ENCODE measurements at places on chromosomes 16 and 17.

DNA sequence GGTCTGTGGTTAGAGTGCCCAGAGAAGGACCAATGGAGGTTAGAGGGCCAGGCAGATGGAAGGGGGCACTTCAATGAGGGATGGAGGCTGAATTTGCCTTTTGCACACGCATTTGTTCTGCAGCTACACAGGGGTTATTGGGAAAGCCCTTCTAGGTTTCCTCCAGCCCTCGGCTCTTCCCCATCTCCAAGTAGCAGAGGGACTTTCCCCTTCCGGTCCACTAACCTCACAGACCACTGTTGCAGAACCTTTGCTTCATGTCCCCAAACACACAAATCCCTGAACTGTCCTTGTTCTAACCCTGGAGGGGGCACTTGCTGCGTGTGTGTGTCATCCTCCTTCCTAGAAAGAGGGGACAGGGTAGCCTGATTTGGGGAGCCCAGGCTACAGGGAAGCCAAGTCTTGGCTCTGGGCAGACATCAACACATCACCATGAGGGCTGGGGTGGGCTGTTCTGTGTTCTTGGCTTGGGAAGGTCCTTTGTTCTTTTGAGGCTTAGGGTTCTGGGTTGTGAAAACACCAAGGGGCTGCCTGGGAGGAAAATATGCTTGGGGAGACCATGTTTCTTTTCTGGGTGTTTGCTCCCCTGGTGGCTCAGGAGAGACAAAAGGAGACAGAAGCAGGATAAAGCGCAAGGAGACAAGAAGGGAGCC lies 7.3 kb upstream of the NR1D1 start:
- no peak for DNase-seq

GRCh38 chr17:9924735-9925191 lies 19.7 kb upstream of the RCVRN start:
- DNase-seq, result peak; percentile 78

GRCh38 chr16:51035711-51036110 lies 115.4 kb downstream of the SALL1 start:
- DNase-seq, result no peak

DNA sequence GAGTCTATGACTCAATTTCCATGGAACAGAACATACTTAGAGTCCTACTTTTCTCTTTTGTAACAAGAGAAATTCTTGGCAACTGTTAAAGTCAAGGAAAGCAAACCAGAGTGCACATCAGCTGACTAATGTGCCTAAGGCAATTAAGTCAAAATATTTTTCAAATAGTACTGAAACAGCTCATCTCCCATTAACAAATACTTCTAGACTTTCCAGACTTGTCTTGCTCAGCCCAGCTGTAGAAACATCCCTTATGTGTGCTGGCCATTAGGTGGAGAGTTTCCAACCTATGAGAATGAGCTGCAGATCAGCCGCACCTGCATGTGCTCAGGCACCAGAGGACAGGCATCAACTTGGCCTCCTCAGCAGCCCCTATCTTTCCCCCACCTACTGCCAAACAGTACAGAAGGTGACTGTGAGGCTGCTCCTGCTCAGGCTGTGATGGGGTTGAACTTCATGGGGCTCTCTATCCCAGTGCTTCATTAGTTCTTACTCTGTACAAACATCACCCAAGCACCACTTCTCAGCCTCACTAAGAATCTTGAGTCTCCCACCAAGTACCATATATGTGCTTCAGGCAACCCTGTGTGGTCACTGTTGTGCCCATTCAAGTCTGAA lies 32.2 kb downstream of the TEX2 start:
- no peak for DNase-seq

DNA sequence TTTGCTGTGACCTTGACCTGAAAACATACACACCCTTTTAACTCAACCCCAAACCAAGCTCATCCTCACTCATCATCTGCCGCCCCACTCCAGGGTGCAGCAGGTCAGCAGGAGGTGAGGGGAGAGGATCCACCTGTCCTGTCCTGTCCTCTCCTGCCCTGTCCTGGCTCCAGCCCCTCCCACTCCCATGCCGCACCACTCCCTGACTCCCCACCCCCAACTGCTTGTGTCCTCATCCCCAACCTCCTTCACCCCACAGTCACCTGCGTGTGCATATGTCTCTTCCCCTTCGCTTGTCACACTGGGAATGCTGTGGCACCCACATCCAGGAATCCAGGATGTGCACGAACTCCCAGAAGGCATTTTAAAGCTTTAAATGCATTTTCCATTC lies 15.6 kb downstream of the NGFR start:
- no peak for DNase-seq

DNA sequence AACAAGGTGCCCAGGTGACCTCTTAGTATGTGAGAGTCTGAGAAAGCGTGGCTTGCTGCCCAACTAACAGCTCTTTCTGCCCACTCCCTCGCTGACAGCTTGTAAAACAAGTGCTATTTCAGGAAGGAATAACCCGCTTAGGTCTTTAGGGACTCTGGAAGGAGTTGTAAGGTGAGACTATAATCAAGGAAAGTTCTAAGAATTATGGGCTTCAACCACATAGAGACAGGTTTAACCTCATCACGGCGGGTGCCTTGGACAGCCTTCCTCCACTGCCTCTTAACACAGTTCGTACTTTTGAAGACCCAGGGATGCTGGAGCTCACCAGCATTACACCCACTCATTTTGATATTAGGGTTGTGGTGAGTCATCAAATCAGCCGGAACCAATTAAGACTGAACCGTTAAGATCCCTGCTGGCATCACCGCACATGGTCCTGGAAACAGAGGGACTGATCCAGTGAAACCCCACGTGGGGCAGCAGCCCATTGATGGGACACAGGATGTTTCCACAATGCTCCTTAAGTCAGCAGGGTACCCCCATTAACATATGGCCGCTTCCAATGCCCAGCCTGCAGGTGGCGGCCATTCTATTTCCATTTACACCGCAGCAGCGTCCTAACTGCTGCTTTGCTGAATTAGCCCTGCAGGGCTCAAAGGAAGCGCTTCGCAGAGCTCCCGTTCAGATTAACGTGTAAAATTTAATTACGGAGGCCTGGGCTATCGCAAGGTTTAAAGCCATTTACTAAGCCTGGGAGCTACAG lies 176.6 kb upstream of the SDK2 start:
- peak; percentile 29 for DNase-seq

GRCh38 chr16:87138738-87139267 lies 178.4 kb downstream of the C16orf95 start:
- no peak for DNase-seq

DNA sequence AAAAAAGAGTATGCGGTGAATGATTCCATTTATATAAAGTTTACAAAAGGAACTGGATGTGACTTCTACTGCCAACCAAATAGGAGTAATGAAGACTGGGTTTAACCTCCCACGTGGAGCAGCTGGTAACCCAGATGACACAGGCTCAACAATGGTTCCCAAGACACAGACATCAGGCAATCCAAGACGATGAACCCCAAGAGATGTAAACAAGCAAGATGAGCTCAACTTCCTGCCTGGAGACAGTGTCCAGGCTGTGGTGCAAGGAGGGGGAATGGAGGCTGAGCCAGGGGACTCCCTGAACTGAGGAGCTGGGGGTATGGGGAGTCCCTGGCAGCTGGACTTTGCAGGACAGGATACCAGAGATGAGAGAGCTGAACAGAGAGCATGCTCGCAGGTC lies 104.7 kb downstream of the LITAF start:
- DNase-seq, result no peak

- DNase-seq, result no peak
These were observed 12.9 kb downstream of the CMIP start for GRCh38 chr16:81457326-81458133.

GRCh38 chr16:54945063-54945462 lies 14.4 kb downstream of the IRX5 start:
- no peak for DNase-seq

DNA sequence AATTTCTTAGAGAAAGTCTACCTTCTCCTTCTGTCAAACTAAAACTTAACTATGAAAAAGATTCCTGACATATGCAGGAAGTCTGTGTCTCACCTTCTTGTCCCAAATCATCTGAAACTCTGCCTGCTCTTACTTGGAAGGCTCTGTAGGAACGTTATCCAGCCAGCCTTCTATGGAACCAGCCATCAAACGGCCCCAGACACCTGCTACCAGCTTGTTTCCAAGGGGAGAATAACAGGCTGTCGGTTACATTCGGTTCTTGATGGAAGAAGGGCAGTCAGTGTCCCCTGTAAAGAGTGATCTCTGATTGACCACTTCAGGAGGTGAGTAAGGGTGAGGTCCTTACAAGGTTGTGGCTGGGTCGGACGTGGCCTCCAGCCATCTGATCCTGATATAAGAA lies 1.7 kb downstream of the ADAMTS18 start:
- no peak for DNase-seq

- DNase-seq, result no peak
These were observed 1.3 kb downstream of the DHX58 start for GRCh38 chr17:42111265-42111636.

DNA sequence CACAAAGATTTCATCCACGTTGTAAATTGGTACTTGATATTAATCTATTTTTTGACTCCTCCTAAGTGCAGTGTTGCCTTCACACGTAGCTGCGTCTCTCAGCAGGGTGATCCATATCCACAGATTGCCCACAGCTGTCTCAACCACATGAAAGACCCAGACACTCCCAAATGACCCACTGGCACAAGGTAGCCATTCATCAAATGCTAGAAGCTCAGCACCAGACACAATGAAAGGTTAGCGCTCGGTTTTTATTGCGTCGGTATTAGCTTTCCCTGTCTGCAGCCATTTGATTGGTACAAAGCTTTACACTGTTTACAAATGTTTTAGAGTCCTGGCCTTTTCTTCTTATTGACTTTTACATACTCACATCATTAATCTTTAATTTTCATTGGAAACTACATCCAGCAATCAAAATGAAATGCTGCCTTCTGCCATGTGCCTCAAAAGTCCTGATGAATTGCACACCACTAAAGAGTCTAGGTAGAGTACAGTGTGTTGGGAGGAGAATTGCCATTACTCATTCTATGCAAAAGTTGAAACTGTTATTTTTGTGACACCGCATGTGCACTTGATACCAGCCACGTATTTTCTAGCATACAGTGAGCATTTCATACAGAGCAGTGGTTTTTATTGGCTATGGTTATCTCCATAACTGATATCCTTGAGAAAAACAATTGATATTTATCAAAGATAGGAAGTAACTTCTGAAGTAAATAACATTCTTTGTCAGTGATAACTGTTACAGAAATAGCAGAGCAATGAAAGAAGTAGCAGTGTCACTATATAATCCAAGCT lies 127.3 kb upstream of the NUDT7 start:
- no peak for DNase-seq

DNA sequence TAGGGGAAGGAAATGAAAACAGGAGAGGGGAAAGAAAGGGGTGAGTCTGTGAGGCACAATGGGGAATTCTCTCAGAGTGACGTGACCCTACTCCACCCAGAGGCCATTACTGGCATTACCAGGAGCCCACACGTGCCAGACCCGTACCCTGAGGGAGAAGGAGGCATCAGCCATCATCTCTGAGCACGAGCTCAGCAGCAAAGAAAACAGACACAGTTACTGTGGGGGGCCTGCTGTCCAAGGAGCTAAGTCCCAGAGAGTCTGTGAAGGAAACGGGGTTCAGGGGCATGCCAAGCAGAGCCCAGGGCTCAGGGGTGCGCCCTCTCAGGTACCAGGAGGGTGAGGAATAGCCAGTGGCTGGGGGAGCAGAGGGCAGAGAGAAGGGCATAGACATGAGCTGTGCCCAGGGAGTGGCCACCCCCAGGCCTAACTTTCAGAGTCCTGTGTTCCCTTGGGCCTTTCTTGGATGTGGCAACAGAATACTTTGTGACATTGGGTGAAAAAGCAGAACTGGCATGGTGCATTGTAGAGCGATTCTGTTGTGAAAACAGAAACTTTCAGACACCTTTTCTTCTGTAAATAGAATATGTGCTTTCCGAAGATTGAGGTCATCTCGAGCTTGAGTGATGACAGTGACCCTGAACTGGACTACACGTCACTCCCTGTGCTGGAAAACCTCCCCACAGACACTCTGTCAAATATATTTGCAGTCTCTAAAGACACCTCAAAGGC lies 11.3 kb downstream of the TAF1C start:
- peak; percentile 40 for DNase-seq

DNA sequence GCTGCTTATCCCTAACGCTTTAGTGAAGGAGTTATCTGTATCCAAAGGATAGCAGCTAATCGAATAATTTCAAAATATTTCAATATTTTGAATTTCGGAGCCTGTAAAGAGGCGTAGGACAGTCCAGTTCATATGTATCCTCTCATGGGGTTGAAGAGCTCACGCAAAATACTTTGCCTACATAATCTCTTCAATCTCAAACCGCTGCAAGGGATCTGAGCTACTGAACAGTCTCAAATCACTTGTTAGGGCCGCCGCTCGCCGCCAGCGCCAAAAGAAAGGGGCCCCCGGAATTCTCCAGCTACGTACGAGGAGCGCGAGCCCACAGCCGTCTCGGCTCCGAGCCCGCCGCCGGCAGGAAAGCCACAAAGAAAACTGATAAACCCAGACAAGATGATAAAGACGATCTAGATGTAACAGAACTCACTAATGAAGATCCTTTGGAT lies 601 bp upstream of the RFWD3 start:
- peak; percentile 20 for DNase-seq

GRCh38 chr17:37490022-37490587 lies 414 bp downstream of the DUSP14 start:
- peak; percentile 66 for DNase-seq

- DNase-seq, result no peak
These were observed 35.4 kb downstream of the ADAM11 start for GRCh38 chr17:44793885-44794842.

- no peak for DNase-seq
These were observed 656.5 kb upstream of the SALL1 start for GRCh38 chr16:51807551-51807950.

DNA sequence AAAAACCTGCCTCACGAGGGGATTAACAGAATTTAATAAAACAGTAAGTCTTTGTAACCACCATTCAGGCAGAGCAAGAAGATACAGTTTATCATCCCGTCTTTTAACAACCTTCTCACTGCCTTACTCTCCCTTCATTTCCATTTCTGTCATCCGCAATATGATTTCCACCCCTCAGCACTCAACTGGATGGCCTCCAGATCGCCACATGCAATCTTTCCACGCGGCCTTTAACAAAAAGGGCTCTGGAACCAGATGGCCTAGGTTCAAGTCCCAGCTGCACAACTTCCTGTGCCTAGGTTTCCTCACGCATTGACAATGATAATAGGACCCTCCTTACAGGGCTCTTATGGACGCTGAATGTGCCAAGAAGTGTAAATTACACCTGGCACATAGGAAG lies 103.6 kb downstream of the GAS7 start:
- no peak for DNase-seq

- peak; percentile 37 for DNase-seq
These were observed 541 bp downstream of the GPT2 start for GRCh38 chr16:46884513-46885293.

DNA sequence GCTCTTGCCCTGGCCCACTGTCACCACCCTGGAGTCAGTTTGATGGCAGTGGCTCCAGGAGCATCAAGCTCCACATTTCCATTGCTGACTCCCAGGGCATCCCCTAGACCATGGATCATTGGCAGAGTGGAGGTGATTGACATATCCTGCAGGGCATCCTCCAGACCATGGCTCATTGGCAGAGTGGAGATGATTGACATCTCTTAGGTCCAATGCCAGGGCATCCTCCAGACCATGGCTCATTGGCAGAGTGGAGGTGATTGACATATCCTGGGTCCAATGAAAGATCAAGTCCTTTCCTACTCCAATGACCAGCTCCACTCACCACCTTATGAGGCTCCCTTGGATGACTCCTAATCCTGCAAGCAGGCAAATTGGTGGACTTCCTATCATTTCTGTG lies 174.3 kb upstream of the NLRP1 start:
- DNase-seq, result no peak
